ENCODE measurements at places on chromosomes 11 and 22.

DNA sequence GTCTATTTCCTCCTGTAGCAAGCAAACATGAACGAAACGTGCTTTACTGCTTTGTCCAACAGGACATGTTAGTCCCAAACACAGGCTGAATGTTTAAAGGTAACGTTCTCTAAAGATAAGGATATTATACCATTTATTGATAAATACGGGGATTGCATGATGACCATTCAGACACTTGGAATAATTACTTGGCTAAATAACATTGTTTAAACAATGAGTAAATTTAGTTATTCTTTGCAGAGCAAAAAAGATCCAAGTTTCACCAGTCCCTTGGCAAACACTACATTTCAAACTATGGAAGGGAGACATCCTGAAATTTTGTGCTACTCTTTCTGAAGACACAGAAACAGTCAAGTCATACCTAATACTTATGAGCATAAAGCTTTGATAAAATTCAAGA, 88.0 kb downstream of the ZNF280B start:
- no peak for DNase-seq

DNA sequence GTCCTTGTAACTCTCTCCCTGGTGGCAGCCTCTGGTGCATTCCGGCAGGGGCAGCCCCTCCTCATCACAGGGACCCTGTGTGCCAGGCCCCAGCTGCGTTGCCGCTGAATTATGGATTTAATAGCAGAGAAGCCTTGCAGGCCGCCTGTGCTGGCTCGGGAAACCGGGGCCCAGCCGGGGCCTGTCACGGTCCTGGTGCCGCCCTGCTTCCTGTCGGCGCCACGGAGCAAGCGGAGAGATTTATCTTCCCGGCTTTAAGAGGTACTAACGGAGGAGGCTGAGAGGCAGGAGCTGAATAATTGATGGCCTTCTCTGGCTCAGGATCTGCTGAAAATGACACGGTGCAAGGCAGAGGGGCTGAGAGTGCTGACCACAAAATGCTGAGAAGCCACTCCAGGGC, 54.0 kb upstream of the CCDC188 start:
- no peak for DNase-seq

GRCh38 chr11:5887661-5888060, 5.3 kb upstream of the OR52E5 start:
- DNase-seq: no peak

GRCh38 chr11:70567680-70568034, 169.3 kb downstream of the CTTN start:
- no peak for DNase-seq

DNA sequence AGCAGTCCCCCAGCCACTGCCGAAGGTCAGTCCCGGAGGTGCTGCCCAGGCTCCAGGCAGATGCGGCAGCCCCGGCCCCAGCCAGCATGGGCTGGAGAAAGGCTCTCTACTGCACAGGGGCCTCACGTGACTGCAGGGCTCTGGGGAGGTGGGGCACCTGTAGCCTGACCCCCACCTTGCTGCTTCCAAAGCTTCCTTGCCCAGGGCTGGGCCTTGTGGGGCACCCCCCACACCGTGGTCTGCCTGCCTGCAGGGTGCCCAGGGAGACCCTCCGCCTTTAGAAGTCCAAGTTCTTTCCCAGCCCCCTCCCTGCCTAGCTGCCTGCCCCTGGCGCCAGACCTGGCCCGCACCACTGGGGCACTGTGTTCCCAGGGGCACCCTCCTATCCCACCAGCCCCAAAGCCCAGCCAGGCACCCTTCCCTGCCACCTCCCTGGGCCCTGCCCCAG, 28.4 kb upstream of the TXNRD2 start:
- no peak for DNase-seq

- no peak for DNase-seq
These were observed 1028.3 kb downstream of the BRD1 start for GRCh38 chr22:48799227-48799970.

DNA sequence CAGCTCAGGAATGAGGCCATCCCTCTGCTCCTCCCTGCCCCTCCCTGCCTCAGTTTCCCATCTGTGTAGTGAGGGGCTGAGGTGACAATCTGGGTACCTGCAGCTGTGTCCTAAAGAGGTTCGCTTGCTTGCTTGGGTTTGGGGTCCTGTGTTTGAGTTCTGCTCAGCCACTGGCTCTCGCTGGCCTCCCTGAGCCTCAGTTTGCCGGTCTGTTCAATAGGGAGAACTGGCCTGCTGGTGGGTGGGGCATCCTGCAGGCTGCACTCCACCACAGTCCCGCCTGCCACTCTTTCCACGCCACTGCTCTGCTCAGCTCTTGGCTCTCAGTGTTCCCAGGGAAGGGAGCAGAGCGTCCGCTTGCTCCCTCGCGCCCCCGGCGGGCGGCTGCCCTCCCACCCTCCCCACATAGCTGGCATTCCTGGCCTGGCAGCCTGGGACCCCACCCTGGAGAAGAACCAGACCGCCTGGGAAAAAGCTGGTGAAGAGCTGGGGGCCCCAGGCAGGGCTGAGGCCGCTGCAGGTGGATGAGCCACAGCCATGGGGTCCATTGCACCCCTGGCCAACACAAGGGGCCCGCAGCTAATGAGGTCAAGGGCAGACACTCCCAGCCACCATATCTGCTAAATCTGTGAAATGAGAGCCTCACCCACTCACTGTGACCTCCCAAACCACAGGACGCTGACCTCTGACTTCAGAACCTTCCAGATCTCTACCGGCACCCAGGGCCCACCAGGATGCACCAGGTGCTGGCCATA, 15.1 kb downstream of the WNT7B start:
- no peak for DNase-seq

All from GM13976 (cell line).